ENCODE measurements at places on chromosomes 13 and 19. TPM values are rescaled to one million over a fixed set of nuclear protein-coding genes. Genes with fewer than 3 reads are reported as not detected.

The CACNA1A gene
- 0.14 TPM for total RNA-seq

The SCN1B gene
- 10.0 TPM for total RNA-seq

The SYNE4 gene
- total RNA-seq: 0.28 TPM

The ADPRHL1 gene
- 7.8 TPM for total RNA-seq

DNA sequence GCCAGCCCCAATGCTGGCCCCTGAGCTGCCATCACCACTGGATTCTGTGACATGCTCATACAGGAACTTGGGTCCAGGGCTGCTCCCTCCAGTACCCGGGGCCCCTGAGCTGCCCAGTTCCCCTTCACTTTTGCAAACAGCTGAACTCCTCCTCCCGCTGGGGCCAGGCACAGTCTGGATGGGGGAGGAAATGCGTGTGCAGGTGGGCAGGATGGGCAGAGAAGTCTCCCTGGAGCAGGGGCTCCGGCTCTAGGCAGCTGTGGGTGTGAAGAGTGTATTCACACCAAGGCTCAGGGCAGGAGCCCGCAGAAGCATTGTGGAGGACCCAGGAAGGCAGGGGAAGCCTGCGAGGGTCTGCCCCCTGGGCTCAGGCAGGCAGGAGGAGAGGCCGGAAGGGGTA is 12.4 kb downstream of the POP4 start:
- no peak overlapping the region for H3K27ac ChIP-seq
- no peak for DNase-seq
- H3K4me1 ChIP-seq: no peaks in the 10 kb centered on the region
- no peaks in the 10 kb centered on the region for H3K27me3 ChIP-seq
- H3K4me3 ChIP-seq: no peak overlapping the region

DNA sequence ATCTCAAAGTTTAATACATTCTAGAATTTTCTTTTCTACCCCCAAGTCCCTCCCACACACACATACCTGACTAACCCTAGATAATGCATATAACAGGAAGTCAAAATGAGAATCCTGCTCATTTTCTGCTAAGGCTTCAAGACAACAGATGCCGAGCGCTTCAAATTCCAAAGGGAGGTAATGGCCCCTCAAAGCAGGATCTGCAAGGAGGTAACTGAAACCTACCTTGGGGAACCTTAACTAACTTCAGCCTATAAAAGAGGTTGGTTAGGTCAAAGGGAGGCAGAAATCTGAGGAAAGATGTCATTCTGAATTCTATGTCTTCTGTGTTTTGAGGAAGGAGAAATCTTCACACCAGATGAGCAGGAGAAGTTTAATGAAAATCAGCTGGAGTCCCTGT is 26.8 kb downstream of the EPSTI1 start:
- H3K4me1 ChIP-seq: peaks cover 16% of the 10 kb centered on the region
- H3K27me3 ChIP-seq: no peaks in the 10 kb centered on the region
- H3K27ac ChIP-seq: no peak overlapping the region
- no peaks in the 10 kb centered on the region for H3K36me3 ChIP-seq
- no peak for DNase-seq
- no peak overlapping the region for H3K4me3 ChIP-seq

- H3K27ac ChIP-seq: no peak overlapping the region
- no peak for DNase-seq
- H3K4me1 ChIP-seq: no peaks in the 10 kb centered on the region
- no peaks in the 10 kb centered on the region for H3K27me3 ChIP-seq
Measured at GRCh38 chr19:757811-758668, 7.1 kb downstream of the MISP start.

GRCh38 chr13:55245005-55245644 is 1895.6 kb upstream of the PRR20A start:
- no peak overlapping the region for H3K4me3 ChIP-seq
- H3K36me3 ChIP-seq: no peaks in the 10 kb centered on the region

DNA sequence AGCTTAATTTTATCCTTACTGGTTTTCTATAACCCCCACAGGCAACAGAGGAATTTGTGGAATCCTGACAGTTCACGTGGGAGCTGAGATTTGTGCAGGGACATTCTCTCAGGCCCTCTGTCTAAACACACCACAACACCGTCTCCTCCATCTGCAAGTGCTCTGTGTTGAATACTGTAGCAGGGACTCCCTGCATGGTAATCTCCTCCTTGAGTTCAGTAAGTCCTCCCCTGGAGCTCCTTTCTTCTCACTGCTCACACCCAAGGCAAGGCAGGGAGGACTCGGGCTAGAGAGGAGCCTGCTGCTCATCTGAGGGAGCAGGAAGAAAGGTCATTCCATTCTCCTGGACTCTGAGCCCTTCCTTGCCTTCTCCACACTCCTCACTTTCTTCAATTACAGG is 348.2 kb downstream of the KCTD12 start:
- no peaks in the 10 kb centered on the region for H3K27me3 ChIP-seq
- no peak overlapping the region for H3K27ac ChIP-seq
- no peaks in the 10 kb centered on the region for H3K36me3 ChIP-seq
- H3K4me1 ChIP-seq: no peaks in the 10 kb centered on the region

DNA sequence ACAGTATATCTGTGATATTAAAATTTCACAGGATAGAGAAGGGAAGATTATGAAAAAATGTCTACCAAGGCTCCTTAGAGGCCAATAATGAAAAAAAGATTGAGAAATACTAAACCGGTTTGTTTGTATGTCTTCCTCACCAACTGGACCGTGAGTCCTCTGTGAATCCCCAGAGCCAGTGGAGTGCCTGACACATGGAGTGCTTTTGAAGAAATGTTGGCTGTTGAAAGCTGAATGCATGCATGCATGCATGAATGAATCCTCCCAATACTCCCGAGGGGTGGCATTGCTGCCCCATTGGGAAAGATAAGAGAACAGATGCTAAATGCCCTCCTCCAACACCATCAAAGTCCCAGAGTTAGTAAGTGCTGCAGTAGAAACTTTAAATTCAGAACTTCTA is 152.7 kb upstream of the SERP2 start:
- peak overlapping the region; percentile 63 for H3K27ac ChIP-seq
- H3K4me3 ChIP-seq: no peak overlapping the region
- H3K36me3 ChIP-seq: no peaks in the 10 kb centered on the region
- DNase-seq: no peak
- H3K27me3 ChIP-seq: no peaks in the 10 kb centered on the region

DNA sequence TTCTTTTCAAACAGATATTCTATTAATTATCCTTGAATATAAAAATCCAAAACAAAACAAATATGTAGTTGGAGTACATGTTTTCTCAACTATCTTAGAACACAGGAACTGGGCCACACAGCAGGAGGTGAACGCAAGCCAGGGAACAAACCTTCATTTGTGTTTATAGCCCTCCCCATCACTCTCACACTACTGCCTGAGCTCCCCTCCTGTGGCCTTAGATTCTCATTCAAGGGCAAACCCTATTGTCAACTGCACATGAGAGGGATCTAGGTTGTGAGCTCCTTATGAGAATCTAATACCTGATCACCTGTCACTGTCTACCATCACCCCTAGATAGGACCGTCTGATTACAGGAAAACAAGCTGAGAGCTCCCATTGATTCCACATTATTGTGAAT is 427.1 kb upstream of the PRR20A start:
- no peak overlapping the region for H3K27ac ChIP-seq
- H3K4me1 ChIP-seq: no peaks in the 10 kb centered on the region
- H3K36me3 ChIP-seq: no peaks in the 10 kb centered on the region

DNA sequence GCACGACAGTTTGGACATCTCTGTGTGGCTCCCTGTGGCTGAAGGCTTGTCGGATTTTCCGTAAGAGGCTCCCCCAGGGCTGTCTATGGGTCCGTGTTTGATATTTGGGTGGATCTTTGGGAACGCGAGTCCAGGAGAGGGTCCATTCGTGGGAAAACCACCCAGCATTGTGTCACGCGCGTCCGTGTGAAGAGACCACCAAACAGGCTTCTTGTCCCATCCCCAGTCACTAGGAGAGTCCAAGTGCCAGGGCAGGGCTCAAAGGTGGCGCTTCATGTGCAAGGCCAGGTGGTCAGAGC is 2.4 kb downstream of the KLF1 start:
- H3K4me1 ChIP-seq: peaks cover 32% of the 10 kb centered on the region
- no peak overlapping the region for H3K27ac ChIP-seq
- no peak overlapping the region for H3K4me3 ChIP-seq
- peaks cover 23% of the 10 kb centered on the region for H3K27me3 ChIP-seq
- no peaks in the 10 kb centered on the region for H3K36me3 ChIP-seq

All from sigmoid colon (tissue), 7 donors.